ENCODE measurements at places on chromosomes 7 and 10.

DNA sequence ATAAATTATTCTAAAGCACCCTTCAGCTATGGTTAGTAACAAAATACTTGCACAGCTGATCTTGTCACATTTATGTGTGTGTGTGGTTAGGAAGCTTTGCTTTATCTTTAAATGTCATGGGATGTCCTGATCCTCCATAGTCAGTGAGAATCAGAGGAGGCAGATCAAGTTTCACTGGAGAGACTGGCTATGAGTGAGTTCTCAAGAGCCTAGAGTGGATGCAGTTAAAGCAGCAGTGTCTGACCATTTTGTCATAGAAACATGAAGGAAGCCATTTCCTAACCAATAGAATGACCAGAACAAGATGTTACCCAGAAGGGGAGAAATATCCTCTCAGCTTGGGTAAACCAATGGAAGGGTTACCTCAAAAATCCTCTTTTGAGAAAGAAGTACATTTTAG, 207.2 kb upstream of the DKK1 start:
- DNase-seq, result no peak

GRCh38 chr7:12685550-12685949, 1.9 kb upstream of the ARL4A start:
- DNase-seq, result no peak

GRCh38 chr7:29613100-29613499, 49.5 kb downstream of the PRR15 start:
- DNase-seq, result no peak

- no peak for DNase-seq
Measured at GRCh38 chr7:105591522-105591921, 10.2 kb upstream of the EFCAB10 start.

DNA sequence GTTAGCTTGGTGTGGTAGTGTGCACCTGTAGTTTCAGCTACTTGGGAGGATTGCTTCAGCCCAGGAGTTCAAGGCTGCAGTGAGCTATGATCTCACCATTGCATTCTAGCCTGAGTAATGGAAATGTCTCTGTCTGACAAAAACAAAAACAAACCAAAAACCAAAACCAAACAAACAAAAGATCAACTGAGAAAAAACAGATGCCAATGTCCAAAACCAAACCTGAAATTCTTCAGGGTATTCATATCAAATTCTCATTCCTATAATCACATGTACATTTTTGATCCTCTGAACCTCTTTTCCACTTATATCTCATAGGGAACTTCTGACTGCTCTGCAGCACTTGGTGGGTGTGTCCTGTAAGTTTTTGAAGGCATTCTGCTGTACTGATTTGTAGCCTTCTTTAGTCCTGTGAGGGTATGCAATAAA, 87.0 kb downstream of the CDK6 start:
- DNase-seq, result no peak

GRCh38 chr7:15780271-15780670, 93.8 kb upstream of the MEOX2 start:
- DNase-seq, result no peak

DNA sequence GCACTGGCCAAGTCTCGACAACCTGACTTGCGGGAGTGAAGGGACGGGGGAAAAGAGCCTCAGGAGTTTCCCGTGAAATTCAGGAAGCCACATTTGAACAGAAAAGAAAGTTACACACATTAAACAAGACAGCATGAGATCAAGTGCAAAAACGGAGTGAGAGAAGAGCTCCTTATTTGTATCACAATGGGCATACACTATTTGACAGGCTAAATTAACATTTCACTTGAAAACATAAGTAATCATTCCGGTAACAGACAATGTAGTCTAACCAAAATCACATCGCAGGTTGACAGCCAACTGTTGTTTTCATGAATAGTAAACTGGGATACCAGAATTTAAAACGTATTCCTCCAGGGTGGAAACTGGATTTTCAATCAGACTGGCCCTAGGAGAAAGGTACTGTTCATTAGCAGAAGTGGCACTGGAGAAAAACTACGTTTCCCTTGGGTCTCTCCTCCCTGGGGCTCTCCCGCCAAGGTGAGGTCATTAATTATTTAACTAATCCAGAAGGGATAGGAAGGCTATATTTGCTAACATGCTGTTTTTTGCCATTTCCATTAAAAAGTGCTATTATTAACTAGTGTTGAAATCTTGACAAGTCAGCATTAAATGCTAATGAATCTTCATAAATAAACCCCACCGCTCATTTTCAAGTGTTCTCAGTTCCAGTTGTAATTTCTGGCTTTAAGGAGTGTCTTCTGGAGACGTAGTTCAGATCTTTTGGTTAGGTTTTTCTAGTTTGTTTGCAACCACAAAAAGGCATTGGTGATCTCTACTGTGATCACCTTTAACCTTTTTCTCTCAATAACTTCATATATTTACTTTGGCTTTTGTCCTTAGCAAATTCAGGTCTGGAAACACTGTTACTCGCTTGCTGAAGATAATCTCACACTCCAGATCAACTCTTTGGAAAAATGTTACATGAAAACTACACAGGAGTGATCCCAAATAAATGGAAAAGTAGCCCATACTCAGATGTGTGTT, 25.1 kb downstream of the RHEB start:
- no peak for DNase-seq

- no peak for DNase-seq
Measured at GRCh38 chr10:95308389-95309302, 17.8 kb upstream of the PDLIM1 start.

DNA sequence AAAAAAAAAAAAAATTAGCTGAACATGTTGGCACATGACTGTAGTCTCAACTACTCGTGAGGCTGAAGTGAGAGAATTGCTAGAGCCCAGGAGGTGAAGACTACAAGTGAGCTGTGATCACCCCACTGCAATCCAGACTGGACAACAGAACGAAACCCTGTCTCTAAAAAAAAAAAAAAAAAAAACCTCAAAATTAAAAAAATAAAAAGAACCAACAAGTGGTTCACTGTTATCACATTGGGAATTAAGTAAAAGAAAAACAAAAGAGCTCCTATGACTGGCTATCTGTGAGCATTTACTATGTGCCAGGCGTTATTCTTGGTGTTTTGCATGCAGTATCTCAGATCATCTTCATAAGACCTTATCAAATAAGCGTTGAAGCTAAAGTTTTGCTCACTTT, 66.0 kb downstream of the ANLN start:
- DNase-seq, result no peak

DNA sequence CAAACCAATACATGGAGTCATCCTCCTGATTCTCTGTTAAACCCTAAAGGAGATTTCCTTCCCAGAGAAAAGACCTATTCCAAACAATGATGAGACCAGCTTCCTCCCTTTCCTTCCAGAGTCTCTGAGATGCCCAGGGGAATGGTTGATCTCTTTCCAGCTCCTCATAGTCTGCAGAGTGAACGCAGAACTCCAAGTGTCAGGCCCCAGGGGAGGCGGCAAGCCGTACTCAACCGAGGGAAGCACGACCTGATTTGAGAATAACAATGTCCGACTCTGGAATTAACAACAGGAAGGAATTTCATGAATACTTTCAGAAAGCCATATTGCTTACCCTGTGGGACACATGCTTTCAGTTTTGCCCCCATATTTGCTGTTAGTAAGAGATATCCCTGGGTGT, 241.7 kb upstream of the GLI3 start:
- no peak for DNase-seq

DNA sequence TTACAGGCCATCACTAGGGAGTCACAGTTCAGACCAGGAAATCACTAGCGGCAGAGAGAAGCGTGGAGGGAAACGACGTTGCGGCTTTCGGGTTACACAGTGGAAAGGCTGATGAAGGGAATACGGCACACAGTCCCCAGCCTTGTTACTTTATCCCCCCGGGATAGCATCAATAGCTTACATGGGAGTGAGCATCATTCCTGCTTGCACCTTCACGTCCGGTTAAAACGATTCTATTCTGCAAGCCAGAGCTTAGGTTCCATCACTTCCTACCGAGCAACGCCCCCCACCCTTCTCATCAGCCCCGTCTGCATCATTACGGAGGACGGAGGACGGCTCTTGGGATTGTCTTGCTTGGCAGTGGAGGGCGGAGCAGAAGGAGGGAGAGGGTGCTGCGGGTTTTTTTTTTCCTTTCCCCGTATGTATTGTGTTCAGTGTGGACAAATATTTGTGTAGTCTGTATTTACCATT, 124.9 kb downstream of the CLEC2L start:
- DNase-seq, result no peak

GRCh38 chr7:50712252-50713122, 70.2 kb downstream of the GRB10 start:
- DNase-seq, result no peak

GRCh38 chr10:72542396-72542815, 83.5 kb downstream of the MICU1 start:
- no peak for DNase-seq

DNA sequence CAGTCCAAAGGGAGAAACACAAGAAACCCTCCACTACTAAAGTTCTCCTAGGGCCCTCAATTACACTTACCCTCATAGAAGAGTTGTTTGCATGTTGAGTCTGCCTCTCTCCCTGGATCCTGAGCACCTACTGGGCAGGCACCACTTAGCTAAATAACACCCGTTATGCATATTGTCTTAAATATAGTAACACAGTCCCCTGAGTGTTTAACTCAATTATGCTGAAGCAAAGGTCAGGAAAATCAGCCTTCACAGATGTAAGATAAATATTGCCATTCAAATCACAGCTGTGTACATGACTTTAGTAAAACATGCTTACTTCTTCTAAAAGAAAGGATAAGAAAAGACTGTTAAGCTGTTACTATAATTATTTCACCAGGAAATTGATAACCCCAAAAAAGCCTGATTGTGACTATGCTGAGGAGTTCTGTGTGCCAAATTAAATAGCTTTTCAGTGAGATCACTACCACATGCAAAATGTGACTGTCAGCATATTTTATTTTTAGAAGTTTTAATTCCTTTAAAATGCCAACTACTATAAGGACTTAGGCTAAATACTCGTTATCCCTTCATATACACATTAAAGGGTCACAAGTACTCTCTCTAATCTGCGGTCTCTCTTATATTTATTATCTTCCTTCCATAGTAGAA, 733.9 kb upstream of the PHF14 start:
- no peak for DNase-seq

DNA sequence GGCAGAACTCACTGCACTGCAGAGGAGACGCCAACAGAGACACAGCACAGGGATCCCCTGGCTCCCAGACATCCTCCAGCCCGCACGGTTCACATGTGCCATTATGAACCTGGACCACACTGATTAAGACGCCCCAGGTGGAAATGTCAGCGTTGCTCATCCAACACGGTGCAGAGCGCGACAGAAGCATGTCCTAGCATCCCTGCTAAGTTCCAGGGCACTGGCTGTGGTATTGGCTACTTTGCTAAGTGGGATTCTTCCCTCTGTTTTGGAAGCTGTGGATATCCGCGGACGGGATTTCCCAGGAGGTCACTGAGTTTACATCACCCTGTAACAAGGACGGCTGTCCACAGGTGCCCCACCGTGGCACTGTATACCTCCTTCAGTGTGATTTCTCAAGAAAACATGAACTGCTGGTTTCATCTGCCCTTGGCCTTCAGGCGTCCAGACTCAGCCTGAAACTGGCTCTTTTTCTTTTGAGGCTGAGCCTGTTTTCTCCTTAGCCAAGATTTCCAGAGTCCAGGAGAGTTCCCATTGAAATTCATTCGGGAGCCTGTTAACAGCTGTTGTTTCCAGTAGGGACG, 324.0 kb downstream of the WDR37 start:
- DNase-seq, result no peak

DNA sequence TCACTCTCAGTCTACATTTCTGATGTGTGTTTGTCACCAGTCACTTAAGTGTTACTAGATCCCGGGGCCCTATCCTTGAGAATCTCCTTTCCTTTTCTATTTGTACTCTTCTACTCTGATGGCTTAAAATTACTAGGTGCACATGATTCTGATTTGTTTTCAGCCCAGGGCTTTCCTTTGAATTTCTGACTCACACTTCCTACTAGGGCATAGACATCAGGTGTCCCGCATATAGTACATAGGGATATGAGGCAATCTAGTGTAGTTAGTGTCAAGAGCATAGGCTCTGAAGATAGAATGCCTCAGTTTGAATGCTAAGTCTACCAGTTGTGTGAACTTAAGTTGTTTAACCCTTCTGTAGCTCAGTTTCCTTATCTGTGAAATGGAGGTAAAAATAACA, 49.4 kb upstream of the LRRN3 start:
- DNase-seq, result no peak
